Activated T-helper 2 cell treated with anti-CD3 and anti-CD28 coated beads, Interferon-gamma antibody, Interleukin-2, Interleukin-4, amounts not matched to agents 10 μg/mL and 5 μg/mL and 100 μg/mL, durations not matched to agents 14 hours and 24 hours and 36 hours (primary cell): ENCODE measurements at places on chromosomes 7 and 10. TPM values are rescaled to one million over a fixed set of nuclear protein-coding genes. Genes with fewer than 3 reads are reported as not detected.

DNA sequence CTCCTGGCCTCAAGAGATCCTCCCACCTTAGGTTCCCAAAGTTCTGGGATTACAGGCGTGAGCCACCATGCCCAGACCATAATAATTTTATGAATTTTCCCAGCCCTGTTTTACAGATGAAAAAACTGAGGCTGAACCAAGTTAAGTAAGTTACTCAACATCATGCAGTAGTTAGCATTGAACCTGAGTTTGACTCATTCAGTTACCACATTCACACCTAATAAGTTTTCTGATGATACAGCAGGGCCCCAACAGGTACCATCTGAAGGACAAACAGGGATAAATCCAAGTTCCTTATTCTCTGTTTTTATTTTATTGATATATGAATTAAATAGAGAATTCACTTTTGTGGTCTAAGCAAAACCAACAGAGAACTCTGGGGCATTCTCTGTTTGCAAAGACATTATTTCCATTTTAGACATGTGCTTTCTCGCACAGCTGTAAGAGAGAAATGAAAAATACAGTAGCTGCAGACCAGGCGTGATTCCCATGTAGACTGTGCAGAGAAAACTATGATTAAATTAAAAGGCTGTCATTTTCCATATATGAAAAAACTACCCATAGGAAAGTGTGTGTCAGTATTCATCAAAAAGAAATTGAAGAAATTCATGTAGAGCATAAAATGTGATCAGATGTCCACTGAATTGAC is 26.6 kb downstream of the APBB1IP start:
- no peak for DNase-seq
- H3K36me3 ChIP-seq: peaks cover 66% of the 10 kb centered on the region
- H3K27me3 ChIP-seq: no peaks in the 10 kb centered on the region
- H3K4me3 ChIP-seq: no peak overlapping the region
- H3K27ac ChIP-seq: no peak overlapping the region

DNA sequence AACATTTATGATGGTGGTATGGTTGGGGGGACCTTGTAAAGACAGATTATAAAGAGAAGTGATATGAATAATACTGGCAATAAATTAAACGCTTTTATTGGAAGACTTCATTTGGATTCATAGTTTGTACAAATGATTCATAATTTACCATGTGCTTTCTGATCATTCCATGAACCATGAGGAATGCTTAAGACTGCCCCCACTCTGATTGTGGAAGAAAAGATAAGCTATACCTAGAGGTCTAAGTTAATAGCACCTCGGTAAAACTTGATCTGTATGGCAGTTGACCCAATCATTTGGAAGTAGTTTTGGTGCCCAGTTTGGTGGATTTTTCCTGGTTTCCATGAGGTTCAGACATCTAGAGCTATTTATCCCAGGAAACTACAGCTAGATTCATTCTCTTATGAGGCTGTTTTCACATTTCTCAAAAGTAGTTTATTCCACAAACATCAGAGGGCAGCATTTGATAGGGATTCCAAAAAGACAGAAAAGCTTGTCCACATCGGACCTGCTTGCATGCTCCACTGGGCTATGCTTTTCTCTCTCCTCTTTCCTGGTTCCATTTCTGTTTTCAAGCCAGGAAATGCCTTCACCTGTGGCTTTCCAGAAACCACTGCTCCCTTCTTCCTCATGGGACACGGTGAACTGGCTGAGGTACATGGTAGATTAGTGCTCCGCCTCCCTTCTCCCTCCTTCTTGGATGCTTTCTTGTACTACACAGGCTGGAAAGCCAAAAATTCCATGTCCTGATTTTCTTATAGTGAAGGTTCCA is 29.2 kb downstream of the TFAM start:
- no peaks in the 10 kb centered on the region for H3K4me1 ChIP-seq
- H3K27ac ChIP-seq: no peak overlapping the region
- no peak overlapping the region for H3K4me3 ChIP-seq
- no peaks in the 10 kb centered on the region for H3K36me3 ChIP-seq
- no peaks in the 10 kb centered on the region for H3K27me3 ChIP-seq

GRCh38 chr10:98453729-98454128 is 7.0 kb upstream of the HPS1 start:
- no peak overlapping the region for H3K4me3 ChIP-seq
- no peaks in the 10 kb centered on the region for H3K36me3 ChIP-seq
- DNase-seq: no peak
- no peak overlapping the region for H3K27ac ChIP-seq

GRCh38 chr10:103710490-103710889 is 144.9 kb downstream of the SH3PXD2A start:
- H3K36me3 ChIP-seq: no peaks in the 10 kb centered on the region
- H3K4me3 ChIP-seq: no peak overlapping the region
- H3K27ac ChIP-seq: no peak overlapping the region
- peaks cover 9% of the 10 kb centered on the region for H3K4me1 ChIP-seq
- H3K27me3 ChIP-seq: no peaks in the 10 kb centered on the region
- no peak for DNase-seq

DNA sequence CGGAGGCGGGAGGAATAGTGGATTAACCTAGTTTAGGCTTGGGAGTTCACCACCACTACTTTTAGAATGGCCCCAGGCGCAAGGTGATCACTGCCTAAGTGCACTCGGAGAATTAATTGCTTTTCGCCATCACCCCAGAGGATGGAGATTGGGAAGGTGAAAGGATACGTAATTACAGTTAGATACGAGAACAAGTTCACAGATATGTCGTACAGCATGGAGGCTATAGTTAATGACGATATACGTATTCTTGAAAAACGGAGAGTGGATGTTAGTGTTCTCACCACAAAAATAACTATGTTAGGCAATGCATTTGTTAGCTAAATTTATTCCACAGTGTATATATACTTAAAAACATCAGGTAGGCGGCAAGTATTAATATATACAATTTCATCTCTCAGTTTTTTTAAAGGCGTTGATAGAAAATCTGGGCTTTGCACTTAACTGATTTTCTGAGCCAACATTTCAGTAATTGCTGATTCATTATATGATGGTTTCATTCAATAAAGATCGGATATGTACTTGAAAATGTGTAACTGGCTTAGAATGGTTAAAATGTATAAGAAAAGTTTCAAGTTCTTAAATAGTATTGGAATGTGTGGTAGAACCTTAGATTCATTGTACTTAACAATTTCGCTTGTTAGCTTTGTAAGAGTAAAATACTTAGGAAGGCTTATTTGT is 683 bp downstream of the CDC123 start:
- no peak for DNase-seq
- H3K4me3 ChIP-seq: peak overlapping the region; percentile 94
- peak overlapping the region; percentile 98 for H3K27ac ChIP-seq
- peaks cover 63% of the 10 kb centered on the region for H3K36me3 ChIP-seq
- peaks cover 41% of the 10 kb centered on the region for H3K4me1 ChIP-seq

Gene UCMA
- not detected in 2 replicates for total RNA-seq

Gene OR2A42
- 0.09 TPM in 1 of 2 replicates, not detected in the other for total RNA-seq

Gene CACNB2
- total RNA-seq: 1.1 and 1.6 TPM in 2 replicates

Gene C10orf62
- not detected in 2 replicates for total RNA-seq
